ENCODE measurements at places on chromosomes 1 and 21.

GRCh38 chr1:82621076-82621475 is 820.3 kb downstream of the ADGRL2 start:
- DNase-seq, result no peak

GRCh38 chr1:220170836-220171526 is 77.0 kb downstream of the IARS2 start:
- no peak for DNase-seq

DNA sequence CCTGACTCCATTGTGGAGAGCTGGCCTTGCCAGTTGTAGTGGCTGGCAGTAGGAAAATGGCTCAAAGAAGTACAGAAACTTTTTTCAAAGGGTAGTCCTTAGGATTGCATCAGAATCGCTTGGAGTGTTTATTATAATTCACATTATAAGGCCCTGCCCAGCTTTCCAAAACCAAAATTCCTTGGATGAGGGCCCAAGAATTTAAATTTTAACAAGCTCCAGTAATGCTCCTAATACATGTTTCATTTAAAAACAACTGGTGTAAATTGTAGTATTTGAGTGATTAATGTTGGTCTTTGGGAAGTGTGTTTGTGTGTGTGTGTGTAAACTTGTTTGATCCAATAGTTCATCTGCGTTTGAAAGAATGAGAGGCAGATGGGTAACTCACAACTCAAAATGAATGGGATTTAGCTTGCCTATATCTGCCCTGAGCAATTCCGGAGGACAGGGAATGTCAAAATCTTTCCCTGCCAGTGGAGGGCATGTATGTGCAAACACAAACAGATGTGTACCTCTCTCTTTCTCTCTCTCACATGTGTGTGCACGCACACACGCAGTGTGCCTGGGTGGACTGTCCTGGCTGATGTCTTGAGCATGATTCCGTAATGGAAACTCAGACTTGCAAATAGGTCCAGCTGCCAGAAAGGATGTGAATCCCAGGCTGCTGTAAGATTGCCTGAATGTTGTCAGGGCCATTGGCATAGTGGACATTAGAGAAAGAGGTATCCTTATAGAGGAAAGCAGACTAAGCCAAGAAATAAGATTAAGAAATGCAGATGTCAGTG is 293.1 kb downstream of the LMX1A start:
- no peak for DNase-seq

DNA sequence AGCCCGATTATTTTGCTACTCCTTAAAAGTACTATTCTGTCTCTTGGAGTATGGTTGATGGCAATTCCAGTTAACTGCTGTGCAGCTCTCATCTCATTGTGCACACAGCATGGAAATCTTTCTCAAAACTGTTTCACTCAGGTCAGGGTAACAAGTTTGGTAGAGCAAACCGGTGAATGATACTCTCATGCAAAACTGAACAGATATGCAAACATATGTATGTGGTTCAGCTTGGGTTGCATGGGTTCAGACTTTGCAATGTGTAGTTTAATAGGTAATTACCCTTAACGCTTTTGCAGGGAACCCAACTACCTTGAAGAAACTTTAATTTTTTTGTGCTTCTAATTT is 2.2 kb downstream of the GADD45A start:
- DNase-seq, result peak; percentile 67

GRCh38 chr1:170670802-170671628 is 7.1 kb downstream of the PRRX1 start:
- DNase-seq, result no peak

- no peak for DNase-seq
Measured at GRCh38 chr1:150126811-150127210, 22.9 kb upstream of the PLEKHO1 start.

GRCh38 chr1:39713557-39713956 is 22.3 kb upstream of the HPCAL4 start:
- no peak for DNase-seq

DNA sequence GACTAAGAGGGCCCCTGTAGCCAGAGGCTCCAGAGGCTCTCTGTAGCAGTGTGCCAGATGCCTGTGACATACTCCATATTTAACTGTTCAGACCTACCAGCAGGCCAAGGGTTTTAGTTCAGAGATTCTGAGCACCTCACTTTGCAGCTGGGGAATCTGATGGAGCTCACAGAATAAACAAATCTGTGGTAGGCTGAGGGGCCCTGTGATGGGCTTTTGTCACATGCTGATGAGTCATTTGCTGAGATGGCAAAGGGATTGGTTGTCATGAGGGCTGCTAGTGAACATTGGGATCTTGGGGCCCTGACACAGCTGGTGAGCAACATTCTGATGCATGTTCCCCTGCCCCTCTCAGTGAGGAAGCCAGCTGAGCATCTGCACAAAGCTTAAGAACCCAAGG is 482.2 kb downstream of the CAMTA1 start:
- no peak for DNase-seq

GRCh38 chr1:20574686-20575540 is 14.0 kb upstream of the CDA start:
- peak; percentile 81 for DNase-seq

GRCh38 chr1:99843760-99844159 is 6.4 kb upstream of the AGL start:
- DNase-seq, result peak; percentile 15

DNA sequence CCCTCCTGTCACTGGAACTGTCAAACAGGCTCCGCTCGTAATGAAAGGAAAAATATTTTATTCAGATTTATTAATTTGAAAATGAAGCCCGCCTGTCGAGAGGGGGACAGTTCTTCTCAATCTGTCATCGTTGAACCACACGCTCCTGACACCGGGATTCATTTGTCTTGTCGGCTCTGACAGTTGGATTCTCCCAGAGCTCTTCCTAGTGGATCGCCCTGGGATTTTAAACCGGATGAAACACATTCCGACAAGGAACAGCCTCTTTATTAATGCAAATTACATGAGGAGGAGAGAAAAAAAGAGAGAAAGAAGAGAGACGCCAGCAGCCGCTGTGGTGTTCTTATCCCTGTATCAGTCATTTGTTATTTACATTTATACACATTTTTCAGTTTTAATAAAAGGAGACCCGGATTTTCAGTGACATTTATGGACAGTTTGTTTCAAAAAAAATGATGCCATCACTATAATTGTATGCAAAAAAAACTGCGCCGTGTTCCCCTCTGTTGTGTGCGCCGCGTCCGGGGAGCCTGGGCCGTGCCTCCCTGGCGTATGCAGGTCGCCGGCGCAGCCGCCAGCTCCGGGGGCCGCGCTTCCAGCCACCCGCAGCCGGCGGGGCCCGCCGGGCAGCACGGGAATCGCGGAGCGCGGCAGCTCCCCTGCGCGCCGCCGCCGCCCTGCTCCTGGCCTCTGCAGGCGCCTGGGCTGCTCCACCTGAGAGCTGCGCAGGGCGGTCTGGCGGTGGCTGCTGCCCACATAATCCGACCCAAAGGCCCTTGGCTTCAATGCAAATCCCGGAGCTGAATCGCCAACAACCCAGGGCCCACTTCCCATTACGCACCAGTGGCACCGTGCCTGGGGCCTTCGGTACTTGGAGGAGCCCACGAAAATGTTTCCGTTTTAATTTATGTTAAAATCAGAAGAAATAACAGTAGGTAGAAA is 237.9 kb upstream of the PBX1 start:
- no peak for DNase-seq

DNA sequence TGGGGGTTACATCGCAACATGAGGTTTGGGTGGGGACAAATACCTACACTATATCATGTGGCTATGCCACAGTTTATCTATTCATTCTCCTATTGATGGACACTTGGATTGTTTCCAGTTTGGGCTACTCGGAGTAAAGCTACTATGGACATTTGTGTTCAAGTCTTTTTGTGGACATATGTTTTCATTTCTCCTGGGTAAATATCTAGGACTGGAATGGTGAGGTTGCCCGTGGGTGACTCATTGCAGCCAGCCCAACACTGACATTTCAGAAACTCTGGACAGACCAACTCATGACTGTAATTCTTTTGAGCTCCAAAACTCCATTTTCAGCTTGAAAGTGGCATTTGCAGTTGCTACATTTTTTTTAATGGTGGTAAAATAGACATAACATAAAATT is 82.7 kb downstream of the KAZN start:
- DNase-seq, result no peak

GRCh38 chr1:163168053-163168452 is 34.7 kb downstream of the RGS5 start:
- DNase-seq, result no peak

GRCh38 chr1:108878678-108879077 is 1.9 kb downstream of the GPSM2 start:
- DNase-seq, result no peak

DNA sequence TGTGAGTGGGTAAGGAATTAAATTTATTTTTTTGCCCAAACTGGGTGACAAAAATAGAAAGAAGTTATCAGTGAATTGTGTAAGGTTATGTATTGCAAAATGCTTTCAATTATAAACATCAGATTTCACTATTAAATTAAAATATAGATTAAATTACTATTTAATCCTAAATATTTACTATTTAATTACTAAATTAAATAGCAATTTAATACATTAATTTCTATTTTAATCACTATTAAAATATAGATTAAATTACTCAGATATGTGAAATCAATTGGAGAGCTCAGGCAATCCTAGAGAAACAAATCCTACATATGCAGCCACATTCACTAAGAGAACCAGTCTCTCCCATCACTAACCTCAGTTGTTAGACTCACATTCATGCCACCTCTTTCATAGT is 2075.8 kb downstream of the MRPL39 start:
- DNase-seq, result no peak

DNA sequence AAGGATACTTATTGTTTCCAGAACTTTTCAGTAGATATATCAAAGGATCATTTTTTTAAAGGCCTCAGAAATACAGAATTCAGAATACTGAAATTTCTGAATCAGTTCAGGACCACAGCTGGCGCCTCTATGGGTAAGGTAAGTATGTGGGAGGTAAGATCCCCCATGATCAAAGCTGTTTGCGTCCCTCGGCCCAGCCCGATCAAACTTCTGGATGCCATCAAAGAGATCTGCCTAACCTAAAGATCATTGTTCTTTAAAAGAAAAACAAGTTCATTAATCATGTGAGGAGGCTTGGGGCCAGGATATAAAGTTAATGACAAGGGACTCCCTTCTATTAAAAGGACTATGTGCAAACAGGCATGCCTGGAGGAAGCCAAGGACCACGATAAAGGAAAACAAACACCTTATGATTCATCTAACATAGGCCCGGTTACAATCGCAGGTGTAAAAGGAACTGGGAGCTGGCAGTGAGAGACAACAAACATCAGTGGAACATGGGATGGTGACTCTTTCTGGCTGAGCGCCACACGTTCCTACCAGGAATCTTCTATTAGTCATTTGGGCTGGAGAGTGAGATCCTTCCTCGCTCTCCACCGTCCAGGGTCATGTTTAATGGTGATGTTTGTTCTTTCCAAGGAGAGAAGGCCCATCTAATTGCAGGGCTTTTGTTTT is 2.8 kb upstream of the BACE2 start:
- no peak for DNase-seq

- no peak for DNase-seq
Measured at GRCh38 chr21:46119144-46119636, 21.3 kb downstream of the COL6A2 start.

- no peak for DNase-seq
Measured at GRCh38 chr1:157119008-157119407, 19.2 kb downstream of the ETV3 start.
